ENCODE measurements at places on chromosomes 16 and 17.

DNA sequence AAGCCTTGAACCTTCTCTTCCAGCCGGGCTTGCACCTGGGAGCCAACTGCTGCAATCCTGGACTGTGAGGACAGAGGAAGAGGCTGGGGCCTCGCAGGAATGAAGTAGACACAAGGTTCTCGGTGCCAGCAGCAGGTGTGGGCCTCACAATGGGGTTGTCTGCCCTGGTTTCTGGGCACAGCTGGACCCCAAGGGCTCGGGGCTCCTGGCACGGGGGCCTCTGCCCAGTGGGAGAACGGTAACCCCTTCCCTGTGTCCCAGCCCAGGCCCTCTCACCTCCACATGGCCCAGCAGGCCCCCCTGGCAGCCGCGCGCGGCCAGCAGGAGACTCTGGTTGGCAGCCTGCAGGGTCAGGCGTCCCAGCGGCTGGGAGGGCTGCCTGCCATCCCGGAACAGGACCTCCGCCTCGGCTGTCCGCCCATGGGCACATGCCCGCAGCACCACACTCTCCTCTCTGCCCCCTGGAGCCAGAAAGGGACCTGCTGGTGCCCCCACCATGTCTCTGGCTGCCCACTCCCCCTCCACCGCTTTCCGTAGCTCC is 46.9 kb downstream of the RMI2 start:
- no peak for DNase-seq

- no peak for DNase-seq
These were observed 8.0 kb upstream of the SLC6A2 start for GRCh38 chr16:55647798-55648197.

DNA sequence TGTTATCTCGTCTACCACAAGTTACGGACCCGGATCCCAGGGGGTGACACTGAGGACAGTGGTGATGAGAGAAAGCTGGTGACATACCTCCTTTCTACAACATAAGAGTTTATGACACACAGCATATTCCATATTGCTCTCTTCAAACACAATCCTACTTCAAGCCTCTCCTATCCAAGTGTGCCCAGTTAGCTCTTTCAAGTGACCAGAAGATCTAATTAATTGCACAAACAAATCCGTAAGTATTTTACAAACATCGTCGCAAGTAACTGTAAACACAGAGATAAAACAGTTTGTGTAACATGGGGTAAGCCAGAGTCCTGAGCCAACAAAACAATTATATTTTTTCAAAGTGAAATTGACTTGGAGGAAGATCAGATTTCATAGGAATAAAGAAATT is 235.0 kb downstream of the CHD9NB start:
- DNase-seq, result no peak

- no peak for DNase-seq
These were observed 193.4 kb upstream of the CDH11 start for GRCh38 chr16:65315081-65315780.
